ENCODE measurements at places on chromosomes 3 and 15.

- DNase-seq = no peak
These were observed 12.5 kb downstream of the EPB42 start for GRCh38 chr15:43208052-43209002.

- no peak for DNase-seq
These were observed 79.3 kb upstream of the RORA start for GRCh38 chr15:61308437-61308836.

DNA sequence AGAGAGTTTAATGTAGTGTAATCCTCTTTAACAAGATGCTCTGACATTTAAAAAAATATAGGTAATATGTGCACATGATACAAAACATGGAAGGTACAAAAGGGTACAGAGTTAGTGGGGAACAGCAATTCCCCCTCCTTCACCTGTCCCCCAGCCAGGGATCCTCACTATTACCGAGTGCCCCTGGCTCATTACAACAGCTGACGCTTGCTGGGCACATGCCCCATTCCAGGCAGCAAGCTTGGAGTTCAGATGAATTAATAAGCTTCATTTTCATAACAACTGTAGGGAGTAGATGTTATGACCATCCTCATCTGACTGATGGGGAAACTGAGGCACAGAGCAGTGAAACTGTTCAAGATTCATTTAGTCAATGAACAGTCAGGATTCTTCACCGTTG is 41.2 kb downstream of the PCSK6 start:
- no peak for DNase-seq

- DNase-seq = no peak
These were observed 7.3 kb downstream of the CSRNP1 start for GRCh38 chr3:39146083-39146501.

GRCh38 chr3:182980204-182981037 is at the start of gene DCUN1D1:
Gene DCUN1D1 (minus strand): TSS chr3:182980538. CDS start chr3:182980489, 49 bp downstream.
- DNase-seq = peak; percentile 98

- no peak for DNase-seq
These were observed 17.4 kb downstream of the PTPN23 start for GRCh38 chr3:47398228-47398627.

GRCh38 chr15:41921639-41922038 is 27.8 kb upstream of the SPTBN5 start:
- no peak for DNase-seq

- no peak for DNase-seq
These were observed 12.0 kb downstream of the CD86 start for GRCh38 chr3:122067214-122067550.

- no peak for DNase-seq
These were observed 456.3 kb downstream of the FOXP1 start for GRCh38 chr3:71127052-71127831.

GRCh38 chr3:157330206-157330605 is 106.4 kb upstream of the PTX3 start:
- DNase-seq = no peak

GRCh38 chr3:66041116-66041515 is 2.4 kb upstream of the MAGI1 start:
- DNase-seq = no peak

GRCh38 chr3:61666615-61667330 is 105.4 kb downstream of the PTPRG start:
- no peak for DNase-seq

DNA sequence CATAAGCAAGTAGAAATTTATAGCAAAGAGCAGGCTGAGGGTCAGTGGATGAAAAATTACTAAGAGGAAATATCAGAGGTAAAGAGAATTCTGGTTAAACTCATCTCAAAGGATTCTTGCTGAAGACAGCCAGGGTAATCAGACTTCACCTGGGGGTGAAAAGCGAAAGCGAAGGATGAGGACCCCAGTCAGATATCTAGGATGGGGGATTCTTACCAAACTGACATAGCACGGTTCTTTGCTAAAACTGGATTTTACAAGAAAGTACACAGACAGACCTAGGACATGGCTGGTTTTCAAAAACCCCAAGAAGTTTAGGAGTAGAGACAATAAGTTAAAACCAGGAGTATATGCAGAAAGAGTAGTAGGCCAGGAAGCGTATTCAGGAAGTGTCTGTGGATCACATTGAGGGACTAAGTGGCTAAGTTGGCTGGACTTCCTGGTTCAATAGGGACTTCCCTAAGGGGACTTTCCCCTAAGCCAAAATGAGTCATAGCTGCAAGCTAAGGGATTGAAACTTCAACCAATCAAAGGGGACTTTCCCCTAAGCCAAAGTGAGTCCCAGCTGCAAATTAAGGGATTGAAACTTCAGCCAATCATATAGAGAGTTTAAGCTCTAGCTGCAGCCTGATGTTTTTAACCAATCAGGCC is 2.4 kb upstream of the CFAP91 start:
- no peak for DNase-seq

DNA sequence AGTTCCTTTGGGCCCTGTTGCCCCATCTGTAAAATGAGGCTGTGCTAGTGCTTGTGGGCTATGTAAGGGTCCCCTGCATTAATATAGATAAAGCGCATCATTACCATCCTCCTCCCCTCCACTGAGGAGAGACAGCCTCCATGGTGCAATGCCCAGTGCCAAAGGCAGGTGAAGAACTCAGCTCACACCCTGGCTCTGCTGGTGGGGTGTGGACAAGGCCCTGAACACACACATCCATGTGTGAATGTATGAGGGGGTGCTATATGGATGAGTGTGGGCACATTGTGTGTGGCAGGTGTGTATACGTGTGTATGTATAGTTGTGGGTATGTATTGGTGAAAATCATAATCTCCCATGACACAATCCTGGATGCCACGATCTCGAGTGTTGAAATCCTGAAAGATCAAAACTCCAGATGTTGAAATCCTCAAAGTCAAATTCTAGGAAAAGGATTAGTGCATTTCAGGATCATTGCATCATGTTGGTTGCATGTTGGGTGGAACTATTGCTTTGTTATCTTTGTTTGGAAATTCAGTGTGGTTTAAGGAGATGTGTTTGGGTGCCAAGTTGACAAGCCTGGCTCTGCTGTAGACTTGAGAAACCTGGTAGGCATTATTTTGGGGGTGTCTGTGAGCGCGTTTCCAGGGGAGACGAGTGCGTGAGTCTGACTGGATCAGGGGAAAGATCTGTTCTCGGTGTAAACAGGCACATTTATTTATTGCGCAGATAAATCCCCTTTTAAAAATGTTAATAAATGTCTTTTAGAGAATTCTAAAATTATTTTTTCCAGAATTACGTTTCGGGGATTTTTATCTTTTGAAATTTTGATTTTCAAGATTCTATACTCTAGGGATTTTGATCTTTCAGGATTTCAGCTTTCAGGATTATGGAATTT is 42.0 kb upstream of the SEC61A1 start:
- no peak for DNase-seq

Measured in spleen (tissue), 13 donors.